ENCODE measurements at places on chromosomes 1 and 21.

DNA sequence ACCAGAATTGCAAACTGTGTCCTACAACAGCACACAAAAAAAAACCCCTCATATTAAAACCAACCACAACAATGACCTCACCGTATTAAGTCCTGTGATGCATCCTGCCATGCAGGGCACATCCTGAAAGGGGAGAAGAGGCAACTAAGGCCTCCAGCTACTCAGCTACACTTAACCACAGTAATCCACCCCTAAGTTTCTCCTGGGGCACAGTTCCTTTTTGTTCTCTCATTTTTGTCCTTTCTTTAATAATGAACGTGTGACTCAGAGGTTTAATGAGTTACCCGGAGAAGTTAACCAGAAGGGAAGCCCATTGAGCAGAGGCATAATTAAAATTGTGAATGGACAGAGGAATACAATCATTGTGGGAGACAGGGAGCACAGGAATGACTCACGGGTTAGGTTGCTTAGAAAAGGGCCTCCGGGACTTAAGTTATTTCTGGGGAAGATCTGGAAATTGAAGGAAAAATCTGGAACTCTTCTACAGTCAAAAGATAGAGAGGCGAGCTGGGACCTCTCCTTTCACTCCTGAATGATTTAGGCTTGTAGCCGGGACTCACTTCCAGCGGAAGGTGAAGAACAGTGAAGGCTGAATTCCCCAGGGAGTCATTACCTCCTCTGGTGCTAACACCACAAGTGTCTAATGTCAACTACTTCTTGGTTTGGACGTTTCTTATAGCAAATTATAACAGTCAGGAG lies 36.9 kb upstream of the HIVEP3 start:
- peak; percentile 48 for DNase-seq
- no peak overlapping the region for H3K4me3 ChIP-seq
- H3K27me3 ChIP-seq, result no peaks in the 10 kb centered on the region
- H3K27ac ChIP-seq, result peak overlapping the region; percentile 84
- H3K4me1 ChIP-seq, result peaks cover 58% of the 10 kb centered on the region
- no peaks in the 10 kb centered on the region for H3K36me3 ChIP-seq

GRCh38 chr1:8671306-8671917 lies 146.0 kb downstream of the RERE start:
- DNase-seq, result no peak
- no peak overlapping the region for H3K27ac ChIP-seq
- no peaks in the 10 kb centered on the region for H3K27me3 ChIP-seq
- H3K4me1 ChIP-seq, result peaks cover 31% of the 10 kb centered on the region
- H3K36me3 ChIP-seq, result no peaks in the 10 kb centered on the region
- no peak overlapping the region for H3K4me3 ChIP-seq

GRCh38 chr1:219661464-219662092 lies 48.7 kb upstream of the ZC3H11B start:
- peaks cover 5% of the 10 kb centered on the region for H3K27me3 ChIP-seq
- H3K4me3 ChIP-seq, result no peak overlapping the region
- H3K4me1 ChIP-seq, result no peaks in the 10 kb centered on the region
- H3K36me3 ChIP-seq, result no peaks in the 10 kb centered on the region
- H3K27ac ChIP-seq, result no peak overlapping the region

DNA sequence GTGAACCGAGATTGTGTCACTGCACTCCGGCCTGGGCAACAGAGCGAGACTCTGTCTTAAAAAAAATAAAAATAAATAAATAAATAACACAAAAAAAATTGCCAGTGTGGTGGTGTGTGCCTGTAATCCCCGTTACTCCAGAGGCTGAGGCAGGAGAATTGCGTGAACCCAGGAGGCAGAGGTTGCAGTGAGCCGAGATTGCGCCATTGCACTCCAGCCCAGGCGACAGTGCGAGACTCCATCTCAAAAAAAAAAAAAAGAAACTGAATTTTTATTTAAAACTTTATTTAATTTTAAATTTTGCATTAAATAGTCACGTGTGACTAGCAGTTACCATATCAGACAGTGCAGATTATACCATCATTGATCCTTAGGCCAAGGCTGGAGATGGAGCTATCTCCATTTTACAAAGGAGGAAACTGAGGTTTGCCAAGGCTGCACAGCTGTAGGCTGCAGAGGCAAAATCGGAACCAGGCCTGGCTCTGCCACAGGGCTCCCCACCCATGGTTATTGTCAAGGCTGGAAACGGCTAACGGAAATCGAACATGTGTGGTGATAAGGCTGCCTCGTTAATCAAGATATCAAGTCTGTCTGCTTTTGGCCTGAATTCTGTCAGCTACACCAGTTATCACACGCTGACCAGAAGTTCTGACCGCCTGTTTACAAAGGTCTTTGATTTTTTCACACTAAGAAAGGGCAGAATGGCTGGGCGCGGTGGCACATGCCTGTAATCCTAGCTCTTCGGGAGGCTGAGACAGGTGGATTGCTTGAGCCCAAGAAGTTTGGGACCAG lies 20.5 kb downstream of the HSPG2 start:
- DNase-seq, result no peak
- H3K27me3 ChIP-seq, result no peaks in the 10 kb centered on the region
- H3K4me3 ChIP-seq, result no peak overlapping the region

GRCh38 chr1:205448540-205449253 lies 7.1 kb downstream of the BLACAT1 start:
- H3K4me3 ChIP-seq, result peak overlapping the region; percentile 88
- peaks cover 21% of the 10 kb centered on the region for H3K36me3 ChIP-seq
- H3K27me3 ChIP-seq, result no peaks in the 10 kb centered on the region
- DNase-seq, result no peak

- H3K4me3 ChIP-seq, result no peak overlapping the region
- H3K4me1 ChIP-seq, result peaks cover 5% of the 10 kb centered on the region
- DNase-seq, result no peak
- no peaks in the 10 kb centered on the region for H3K36me3 ChIP-seq
- H3K27ac ChIP-seq, result no peak overlapping the region
- no peaks in the 10 kb centered on the region for H3K27me3 ChIP-seq
These were observed 174.1 kb downstream of the PBX1 start for GRCh38 chr1:164733070-164733469.

- H3K36me3 ChIP-seq, result no peaks in the 10 kb centered on the region
- H3K27ac ChIP-seq, result no peak overlapping the region
- peaks cover 6% of the 10 kb centered on the region for H3K4me1 ChIP-seq
- no peak for DNase-seq
- H3K4me3 ChIP-seq, result no peak overlapping the region
These were observed 22.8 kb downstream of the SLC9C2 start for GRCh38 chr1:173580071-173580470.

- DNase-seq, result no peak
- no peak overlapping the region for H3K4me3 ChIP-seq
- no peak overlapping the region for H3K27ac ChIP-seq
- peaks cover 8% of the 10 kb centered on the region for H3K4me1 ChIP-seq
- no peaks in the 10 kb centered on the region for H3K36me3 ChIP-seq
- H3K27me3 ChIP-seq, result no peaks in the 10 kb centered on the region
These were observed 5.2 kb upstream of the FAM89A start for GRCh38 chr1:231045286-231045685.

- H3K27me3 ChIP-seq, result no peaks in the 10 kb centered on the region
- no peaks in the 10 kb centered on the region for H3K36me3 ChIP-seq
- no peak overlapping the region for H3K27ac ChIP-seq
- no peaks in the 10 kb centered on the region for H3K4me1 ChIP-seq
- no peak overlapping the region for H3K4me3 ChIP-seq
These were observed 360.4 kb upstream of the NR5A2 start for GRCh38 chr1:199667089-199667488.

DNA sequence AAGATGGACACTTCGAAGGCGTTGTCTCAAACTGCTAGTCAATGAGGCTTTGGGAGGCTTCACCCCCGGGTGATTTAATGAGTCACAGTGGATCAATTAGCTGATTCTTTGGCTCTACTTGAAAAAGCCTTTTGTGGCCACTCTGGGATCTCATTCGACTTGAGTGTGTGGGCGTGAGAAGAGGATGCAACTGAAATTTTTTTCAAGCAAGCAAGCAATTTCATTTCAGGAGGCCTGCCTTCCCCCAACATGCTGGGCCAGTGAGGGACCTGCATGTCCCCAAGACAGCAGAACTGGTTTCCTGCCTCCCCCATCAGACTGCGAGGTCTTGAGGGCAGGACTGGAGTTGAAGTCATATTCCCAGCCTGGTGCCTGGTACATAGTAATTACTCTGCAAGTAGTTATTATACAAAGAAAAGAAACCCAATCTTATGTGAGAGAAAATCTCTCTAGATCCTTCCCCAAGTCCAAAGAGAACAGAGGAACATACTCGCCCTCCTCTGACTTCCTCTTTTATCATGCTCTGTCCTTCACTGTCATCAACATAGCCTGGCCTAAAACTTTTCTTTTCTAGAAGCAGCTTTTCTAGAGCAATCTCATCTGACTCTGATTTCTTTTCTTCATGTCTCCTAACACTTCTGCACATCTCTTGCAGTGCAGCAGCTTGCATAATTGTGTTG lies 22.7 kb downstream of the SYT6 start:
- H3K36me3 ChIP-seq, result no peaks in the 10 kb centered on the region
- no peaks in the 10 kb centered on the region for H3K4me1 ChIP-seq
- no peak overlapping the region for H3K4me3 ChIP-seq
- no peak for DNase-seq

- peaks cover 32% of the 10 kb centered on the region for H3K4me1 ChIP-seq
- no peak for DNase-seq
- peaks cover 20% of the 10 kb centered on the region for H3K27me3 ChIP-seq
- peak within 1 kb of the TSS; percentile 51 for H3K4me3 ChIP-seq
These were observed at the start of gene CRABP2 for GRCh38 chr1:156705321-156705917. Gene CRABP2, minus strand, starts transcription at chr1:156705583. Its CDS starts 137 bp downstream, at chr1:156705446.

GRCh38 chr1:97385536-97386277 lies 535.1 kb downstream of the DPYD start:
- no peak overlapping the region for H3K4me3 ChIP-seq
- no peaks in the 10 kb centered on the region for H3K27me3 ChIP-seq
- DNase-seq, result no peak
- H3K27ac ChIP-seq, result no peak overlapping the region

DNA sequence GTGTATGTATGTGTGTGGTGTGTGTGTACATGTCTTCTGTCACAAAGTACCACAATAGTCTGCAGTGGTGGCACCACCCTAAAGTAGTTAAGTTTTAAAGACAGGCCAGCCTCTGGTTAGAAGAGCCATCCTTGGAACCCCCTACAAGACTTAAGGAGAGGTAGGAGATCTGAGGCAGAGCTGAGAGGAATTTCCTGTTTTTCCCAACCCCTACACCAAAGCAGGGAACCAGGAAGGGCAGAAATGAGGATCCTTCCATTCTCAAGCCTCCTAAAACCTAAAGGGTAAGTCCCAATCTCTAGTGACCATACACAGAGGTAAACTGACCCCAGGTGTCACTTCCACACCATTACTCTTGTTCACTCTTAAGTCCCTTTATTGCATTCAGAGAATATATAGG lies 11.1 kb downstream of the PEA15 start:
- peaks cover 39% of the 10 kb centered on the region for H3K36me3 ChIP-seq
- peak overlapping the region; percentile 16 for H3K27ac ChIP-seq
- no peak overlapping the region for H3K4me3 ChIP-seq
- no peak for DNase-seq

DNA sequence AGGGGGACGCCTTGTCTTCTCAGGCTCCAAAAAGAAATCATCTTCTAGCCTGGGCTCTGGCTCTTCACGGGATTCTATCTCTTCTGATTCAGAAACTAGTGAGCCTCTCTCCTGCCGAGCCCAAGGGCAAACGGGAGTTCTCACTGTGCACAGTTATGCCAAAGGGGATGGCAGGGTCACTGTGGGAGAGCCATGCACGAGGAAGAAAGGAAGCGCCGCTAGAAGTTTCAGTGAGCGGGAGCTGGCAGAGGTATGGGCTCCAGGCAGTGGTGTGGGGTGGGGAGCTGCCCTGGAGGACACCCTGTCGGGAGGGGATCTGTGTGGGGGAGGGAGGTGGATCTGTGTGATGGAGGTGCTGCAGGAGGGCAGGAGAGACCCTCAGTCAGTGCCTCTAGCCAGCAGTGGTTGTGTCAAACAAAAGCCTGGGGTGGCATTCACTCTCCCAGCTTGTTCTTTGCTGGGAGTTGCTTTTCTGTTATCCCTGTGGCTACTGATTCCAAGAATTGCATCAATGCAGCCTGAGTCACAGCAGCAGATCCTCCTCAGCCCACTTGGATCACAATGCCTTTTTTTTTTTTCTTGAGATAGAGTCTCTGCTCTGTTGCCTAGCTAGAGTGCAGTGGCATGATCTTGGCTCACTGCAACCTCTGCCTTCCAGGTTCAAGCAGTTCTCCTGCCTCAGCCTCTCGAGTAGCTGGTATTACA lies 21.8 kb downstream of the KDM4A start:
- H3K36me3 ChIP-seq, result peaks cover 59% of the 10 kb centered on the region
- H3K4me3 ChIP-seq, result no peak overlapping the region
- H3K27me3 ChIP-seq, result no peaks in the 10 kb centered on the region
- H3K4me1 ChIP-seq, result peaks cover 35% of the 10 kb centered on the region
- no peak overlapping the region for H3K27ac ChIP-seq
- DNase-seq, result no peak

DNA sequence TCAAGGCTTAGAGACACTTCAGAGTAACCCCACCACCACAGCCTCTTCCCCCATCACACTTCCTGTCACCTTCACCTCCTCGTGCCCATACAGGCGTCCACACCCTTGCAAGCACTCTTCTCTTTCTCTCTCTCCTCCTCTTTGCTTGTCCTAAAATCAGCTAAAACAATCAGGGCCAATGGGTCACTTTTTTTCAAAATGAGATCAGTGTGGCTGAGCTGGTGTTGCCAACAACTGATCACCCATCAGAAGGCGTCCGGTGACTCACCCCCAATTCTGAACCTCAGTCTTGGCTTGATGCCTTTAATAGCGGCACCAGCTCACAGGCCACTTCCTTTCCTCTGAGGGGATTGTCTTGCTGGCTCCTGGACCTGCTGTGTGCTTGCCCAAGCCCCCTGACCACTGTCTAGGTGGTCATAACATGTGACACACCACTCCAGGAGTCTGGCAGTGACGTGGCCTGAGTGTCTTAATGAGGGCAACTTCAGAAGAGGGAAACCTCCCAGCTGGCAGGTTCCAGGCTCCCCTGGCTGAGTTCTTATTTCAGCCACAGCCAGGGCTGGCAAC lies 1.6 kb downstream of the DRAXIN start:
- no peak overlapping the region for H3K4me3 ChIP-seq
- H3K27ac ChIP-seq, result no peak overlapping the region
- peaks cover 66% of the 10 kb centered on the region for H3K27me3 ChIP-seq
- peaks cover 14% of the 10 kb centered on the region for H3K4me1 ChIP-seq
- peak; percentile 36 for DNase-seq

GRCh38 chr1:116725798-116726197 lies 28.4 kb upstream of the CD2 start:
- H3K36me3 ChIP-seq, result no peaks in the 10 kb centered on the region
- H3K4me3 ChIP-seq, result no peak overlapping the region
- DNase-seq, result no peak
- no peaks in the 10 kb centered on the region for H3K27me3 ChIP-seq
- H3K27ac ChIP-seq, result no peak overlapping the region

DNA sequence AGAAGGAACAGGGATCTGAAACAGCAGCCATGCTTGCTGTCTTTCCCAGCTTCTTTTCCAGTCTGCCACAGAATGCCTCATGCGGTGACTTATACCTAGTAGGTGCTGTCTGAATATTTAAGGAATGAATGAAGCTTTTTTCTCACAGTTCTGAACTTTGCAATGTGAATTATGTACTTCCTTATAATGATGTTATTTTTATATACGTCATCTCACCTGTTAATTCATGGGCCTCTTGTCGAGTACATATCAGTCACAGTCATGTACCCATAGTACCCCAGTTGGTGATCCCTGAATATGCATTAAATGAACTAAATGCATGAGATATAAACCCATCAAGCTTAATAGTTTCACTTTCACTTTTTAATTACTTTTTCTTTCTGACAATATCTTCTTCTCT lies 132.7 kb downstream of the NTNG1 start:
- no peak for DNase-seq
- no peak overlapping the region for H3K27ac ChIP-seq
- H3K36me3 ChIP-seq, result no peaks in the 10 kb centered on the region

Measured in keratinocyte (primary cell).